Stimulated activated CD4-positive, alpha-beta T cell treated with anti-CD3 and anti-CD28 coated beads, Interleukin-2, amount 100 ng/mL, for 24 hours (primary cell): ENCODE measurements at places on chromosomes 2 and 18.
A peak's percentile ranks its signal among the peaks of the same experiment; 100 is the strongest.

DNA sequence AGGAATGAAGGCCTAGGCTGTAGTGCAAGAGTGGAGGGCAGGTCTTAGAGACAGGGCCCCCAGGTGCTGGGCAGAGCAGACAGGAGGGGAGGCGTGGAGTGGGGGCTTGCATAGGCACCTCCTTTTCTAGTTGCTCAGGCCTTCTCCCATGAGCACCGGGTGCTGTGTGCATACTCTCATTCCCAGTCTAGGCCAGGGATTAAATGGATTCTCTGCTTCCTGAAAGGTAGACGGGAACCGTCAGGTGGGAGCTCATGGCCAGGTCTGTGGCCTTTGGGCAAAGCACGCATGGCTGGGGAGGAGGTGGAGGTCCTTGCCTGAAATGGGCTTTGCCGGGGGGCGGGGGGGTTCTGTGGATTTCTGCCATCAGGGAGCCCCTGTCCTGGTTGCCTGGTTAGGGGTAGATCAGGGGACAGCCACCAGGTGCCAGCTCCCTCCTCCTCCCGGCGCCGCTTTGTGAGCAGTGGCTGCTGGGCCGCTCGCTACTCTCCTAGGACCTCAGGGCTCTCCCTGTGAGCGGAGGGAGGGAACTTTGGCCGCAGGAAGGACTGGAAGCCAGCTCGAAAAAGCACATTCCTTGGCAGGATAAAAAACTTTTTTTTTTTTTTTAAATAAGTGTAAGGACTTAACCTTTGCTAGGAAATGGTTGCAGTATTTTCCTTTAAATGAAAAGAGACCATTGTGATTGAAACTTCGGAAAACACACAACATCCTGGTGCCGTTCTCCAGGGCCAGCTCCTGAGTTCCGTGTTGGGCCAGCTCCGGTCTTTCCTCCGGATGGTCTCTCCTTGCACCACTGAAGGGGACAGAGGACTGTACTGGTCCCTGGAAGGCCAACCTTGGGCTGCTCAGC, 82.8 kb upstream of the HAAO start:
- no peak for DNase-seq

DNA sequence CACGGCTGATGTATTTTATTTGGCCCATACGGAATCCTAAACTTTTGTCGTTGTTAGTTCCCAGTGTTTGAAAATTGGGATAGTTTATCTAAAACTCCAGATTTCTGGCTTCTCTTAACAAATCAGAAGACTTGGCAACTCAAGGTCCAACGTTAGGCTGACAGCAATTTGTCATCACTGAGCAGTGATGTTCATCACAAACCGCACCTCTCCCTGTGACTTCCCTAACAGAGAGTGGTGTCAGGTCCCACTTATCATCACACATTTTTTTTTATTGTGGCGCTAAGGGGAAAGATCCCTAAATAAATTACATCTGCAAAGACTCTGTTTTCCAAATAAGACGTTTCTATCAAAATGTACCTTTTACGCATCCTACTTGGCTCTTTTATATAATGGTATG, 55.7 kb downstream of the RASGRP3 start:
- no peak for DNase-seq

DNA sequence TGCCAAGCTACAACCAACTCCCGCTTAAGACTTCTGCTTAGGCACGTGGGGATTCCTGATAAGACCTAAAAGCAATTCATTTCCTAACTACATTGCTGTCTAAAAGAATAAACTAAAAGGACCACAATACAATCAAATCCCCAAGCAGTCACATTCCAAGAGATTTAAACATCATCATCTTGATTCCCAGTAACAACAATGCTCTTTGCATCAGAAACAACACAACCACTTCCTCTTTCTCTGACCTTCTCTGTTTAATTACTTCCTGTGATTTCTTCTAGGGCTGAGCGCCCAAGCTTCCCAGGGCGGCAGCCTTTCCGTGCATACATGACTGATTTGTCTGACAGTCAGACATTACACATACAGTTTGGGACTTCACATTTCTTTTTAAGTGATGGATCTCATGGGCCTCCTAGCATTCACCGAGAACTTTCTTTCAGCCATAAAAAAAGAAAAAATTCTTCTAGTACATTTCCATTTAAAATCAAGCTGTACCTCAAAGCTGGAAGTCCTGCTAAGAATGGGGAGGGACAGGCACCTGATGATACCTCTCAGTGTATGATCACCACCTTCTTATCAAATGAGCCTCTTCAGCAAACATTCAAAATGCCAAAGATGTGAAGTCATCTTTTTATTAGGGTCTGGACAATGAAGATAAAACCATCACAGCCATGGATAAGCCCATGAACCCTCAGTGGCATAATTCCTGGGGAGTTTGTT, 11.5 kb downstream of the SPRED2 start:
- no peak for DNase-seq

GRCh38 chr2:171141320-171141719, 19.4 kb downstream of the TLK1 start:
- no peak for DNase-seq

DNA sequence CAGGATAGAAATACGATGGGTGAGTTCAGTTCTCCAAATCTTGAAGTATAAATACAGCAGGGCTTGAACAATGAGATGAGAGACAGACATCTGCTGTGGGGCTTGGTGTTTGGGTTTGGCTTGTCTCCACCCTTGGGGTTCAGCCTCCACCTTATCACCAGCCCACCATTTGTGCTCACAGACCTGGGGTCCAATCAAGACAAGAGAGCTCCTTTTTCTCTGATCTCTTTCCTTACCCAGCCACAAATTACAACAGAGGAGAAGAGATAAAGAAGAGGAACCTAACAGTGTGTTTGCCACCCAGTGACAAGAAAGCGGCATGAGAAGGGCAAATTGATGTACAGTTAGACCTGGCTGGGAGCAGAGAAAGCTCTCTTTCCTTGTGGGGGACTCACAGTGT, 204.5 kb upstream of the CXCR4 start:
- DNase-seq: no peak

- DNase-seq: no peak
Observed at GRCh38 chr2:10016802-10017258, 26.5 kb upstream of the KLF11 start.

- peak; percentile 54 for DNase-seq
Observed at GRCh38 chr2:28406276-28407096, 13.8 kb downstream of the FOSL2 start.

DNA sequence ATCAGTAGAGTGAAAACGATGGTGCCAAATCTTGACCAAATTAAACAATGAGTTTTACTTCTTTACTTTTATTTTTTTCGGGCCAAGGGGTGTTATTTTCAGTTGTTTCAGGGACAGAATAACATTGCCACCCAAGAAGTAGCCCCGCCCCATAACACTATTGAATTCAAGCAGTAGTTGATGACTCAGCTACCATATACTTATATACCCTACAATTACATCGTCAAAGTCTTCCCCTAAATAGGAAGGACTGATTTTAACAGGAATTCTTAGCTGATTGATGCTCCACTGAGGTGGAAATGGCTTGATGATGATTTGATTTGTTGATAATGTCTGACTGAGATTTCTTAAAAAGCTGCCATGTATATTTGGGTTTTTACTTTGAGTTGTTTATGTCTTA, 24.7 kb downstream of the LYPD6B start:
- DNase-seq: no peak

DNA sequence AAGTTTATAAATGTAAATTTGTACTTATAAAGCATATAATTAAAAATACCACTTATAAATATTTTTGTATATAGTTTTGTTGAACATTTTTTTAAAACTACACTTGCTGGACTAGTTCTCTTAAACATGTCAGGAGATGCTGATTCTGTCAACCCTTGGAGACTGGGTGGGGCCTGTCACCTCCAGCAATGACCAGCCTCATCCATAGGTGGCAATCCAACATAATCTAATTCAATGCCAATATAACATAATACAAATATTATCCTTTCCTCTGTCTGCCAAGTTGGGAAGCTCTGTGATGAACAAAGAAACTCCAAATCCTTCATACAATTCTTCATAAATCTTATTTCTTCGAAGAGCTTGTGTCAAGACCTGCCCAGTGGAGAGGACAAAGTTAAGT, 140.4 kb downstream of the RBMS1 start:
- DNase-seq: no peak

DNA sequence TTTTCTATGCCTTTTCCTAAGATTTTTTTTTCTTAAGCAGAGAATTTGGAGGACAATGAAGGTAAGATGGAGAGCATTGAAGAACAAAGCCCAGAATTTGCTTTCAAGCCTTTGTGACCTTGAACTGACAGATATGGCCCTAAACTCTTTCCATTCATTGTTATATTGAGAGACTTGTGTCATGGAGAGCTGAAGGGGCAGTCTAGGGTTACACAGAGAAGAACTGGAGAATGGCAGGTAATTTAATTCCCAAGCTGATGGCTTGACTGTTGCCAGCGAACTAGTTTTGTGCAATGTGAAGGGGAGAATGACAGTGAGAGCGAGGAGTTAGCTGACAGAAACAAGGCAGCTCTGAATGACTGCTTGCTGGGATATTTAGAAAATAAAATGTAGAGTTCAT, 1344.2 kb downstream of the LRP1B start:
- no peak for DNase-seq

DNA sequence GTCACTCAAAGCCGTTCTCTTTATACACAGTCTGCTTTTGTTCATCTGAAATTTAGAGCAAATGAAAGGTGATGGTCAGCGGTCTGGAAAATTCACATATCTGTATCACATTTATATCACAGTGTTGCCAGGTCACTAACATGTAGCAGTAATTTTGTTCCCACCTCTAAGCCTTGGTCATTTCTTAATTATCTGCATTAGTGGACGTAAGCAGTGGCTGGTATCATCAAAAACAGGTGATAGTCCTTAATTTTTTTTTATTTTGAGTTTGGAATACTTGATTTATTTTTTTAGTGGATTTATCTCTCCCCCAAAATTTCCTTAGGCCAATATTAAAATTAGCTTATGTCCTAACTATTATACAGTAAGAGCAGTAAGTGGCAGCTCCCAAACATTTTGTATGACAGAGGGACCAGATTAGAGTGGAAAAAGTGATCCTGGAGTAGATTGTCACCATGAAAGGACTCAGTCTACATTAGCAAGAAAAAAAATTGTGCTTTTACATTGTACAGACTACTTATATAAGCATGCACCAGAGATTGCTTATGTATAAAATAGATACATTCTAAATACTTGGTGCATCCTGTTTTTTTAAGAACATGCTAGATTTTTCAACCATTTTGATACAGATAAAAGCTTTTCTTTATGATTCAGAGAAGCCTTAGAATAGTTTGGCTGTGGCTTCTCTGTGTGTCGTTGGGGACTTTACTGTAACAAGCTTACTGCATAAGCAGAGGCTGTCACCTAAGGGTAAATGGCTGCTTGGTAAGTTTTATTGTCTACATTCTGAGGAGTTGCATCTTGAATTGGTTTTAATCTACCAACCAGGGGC, 65.0 kb downstream of the MAPRE2 start:
- DNase-seq: no peak

DNA sequence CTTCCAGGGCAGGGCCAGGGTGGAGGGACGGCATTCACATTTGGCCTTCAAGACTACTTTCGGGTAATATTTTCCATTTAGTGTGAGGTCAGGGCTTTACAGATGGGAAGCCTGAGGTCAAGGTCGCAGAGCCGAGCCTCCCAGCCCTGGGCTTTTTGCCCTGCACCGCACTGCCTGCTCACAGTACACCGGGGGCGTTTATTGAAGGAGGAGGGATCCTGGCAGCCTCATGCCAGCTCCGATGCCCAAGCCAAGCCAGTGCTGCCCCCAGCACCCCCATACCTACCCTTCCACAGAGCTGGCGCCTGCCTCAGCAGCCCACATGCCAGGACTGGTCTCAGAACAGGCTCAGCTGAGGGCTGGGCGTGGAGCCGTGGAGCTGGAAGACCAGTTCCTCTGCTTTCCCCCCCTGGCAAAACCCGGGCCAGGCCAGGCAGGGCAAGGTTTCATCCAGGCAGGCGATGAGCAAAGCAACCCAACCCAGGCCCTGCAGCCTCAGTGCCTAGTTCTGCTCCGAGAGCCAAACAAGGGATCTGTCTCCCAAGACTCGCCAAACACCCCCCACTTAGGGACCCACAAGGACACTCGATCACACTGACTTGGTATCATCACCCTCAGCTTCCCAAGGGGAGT, 11.9 kb downstream of the SDC1 start:
- DNase-seq: no peak

DNA sequence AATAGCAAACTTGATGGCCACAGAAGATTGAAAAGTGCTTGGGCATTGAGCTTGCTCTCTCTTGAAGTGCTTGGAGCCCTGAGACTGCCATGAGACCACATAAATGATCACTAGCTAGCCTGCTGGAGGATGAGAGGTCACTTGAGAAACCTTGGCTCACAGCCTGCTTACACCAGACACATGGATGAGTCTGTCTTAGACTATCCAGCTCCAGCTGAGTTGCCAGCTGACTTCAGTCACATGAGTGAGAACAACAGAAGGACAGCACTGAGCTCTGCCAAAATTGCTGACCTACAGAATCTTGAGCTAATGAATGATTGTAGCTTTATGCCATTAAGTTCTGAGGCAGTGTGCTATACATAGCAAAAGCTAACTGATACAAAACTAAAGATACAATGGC, 18.1 kb downstream of the NABP1 start:
- no peak for DNase-seq

DNA sequence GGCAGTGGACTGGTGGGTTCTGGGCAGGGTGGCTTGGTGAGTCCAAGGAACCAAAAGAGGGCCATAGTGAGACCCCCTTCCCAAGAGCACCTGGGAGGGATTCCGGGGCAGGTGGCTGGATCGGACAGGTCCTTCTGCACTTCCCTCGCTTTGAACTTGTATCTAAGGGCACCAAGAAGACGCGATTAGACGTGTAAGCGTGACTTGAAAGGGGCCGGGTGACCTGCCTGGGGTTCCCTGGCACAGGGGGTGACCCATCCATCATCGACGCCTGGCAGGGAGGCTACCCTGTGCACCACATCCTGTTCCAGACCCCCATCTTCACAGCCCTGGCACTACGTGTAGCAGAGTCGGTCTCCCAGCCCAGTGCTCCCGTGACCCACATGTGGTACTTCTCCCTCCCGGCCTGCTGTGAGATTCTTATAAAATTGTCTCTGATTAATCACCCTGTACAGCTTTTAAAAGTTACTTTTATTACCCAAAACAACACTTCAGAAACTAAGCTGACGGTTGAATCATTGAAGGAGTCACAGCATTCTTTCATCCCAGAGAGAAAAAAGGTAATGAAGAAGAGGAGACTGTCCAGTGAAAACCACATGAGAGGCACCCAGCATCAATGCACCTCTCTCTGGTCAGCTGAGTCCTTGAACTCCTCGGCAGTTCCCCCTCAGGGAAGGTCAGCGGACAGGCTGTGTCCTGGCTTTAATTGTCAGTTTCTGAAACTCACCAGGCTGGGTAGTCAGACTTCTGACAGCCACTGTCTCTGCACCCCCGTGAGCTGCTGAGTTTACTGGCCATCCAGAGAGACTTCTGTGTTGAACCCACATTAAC, 13.0 kb downstream of the SH3BP4 start:
- DNase-seq: no peak

DNA sequence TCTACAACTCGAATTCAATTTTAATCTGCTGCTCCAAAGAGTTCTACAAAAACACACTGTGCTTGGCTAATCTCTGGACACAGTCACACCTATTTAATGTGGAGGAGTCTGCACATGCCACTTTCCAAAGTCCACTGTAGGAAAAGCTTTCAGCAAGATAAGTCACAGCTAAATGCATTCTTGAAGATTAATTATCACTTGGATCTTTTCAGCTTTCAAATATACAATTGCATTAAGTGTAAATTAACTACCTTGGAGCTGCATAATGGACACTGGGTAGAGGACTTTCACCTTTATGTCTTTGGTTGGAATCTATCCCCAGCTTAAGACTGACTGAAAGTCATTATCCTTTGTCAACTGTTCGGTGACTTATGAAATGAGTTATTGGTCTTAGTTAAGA, 565.1 kb downstream of the PIK3C3 start:
- no peak for DNase-seq

- DNase-seq: no peak
Observed at GRCh38 chr2:39326644-39327043, 82.9 kb upstream of the CDKL4 start.

- no peak for DNase-seq
Observed at GRCh38 chr2:142926445-142926844, 49.0 kb downstream of the KYNU start.
